ENCODE measurements at places on chromosomes 4 and X.

- DNase-seq = peak; percentile 68
Measured at GRCh38 chr4:123396307-123397143, at the start of gene SPRY1. Gene SPRY1 (plus strand): TSS chr4:123396795. CDS start chr4:123401592, 4,797 bp downstream.

- DNase-seq = no peak
Measured at GRCh38 chr4:128917781-128918180, 108.3 kb downstream of the JADE1 start.

GRCh38 chr4:150139297-150139865 lies 61.1 kb downstream of the DCLK2 start:
- no peak for DNase-seq

DNA sequence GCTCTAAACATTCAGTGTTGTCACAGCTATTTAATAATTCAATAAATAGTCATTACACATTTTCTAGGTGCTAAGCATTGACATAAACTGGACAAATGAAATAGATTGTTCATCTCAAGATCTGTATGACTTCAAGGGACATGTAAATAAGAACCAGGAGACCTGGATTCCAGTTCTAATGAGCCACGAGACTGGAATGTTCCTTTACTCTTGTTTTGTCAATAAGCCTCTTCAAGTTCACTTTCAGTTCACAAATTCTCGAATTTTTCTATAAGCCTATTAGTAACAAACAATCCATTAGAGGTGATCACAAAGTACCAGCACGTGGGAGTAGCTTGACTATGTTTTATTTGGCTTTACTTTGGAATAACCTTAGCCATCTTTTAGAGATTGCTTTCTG lies 514.0 kb upstream of the SMIM31 start:
- no peak for DNase-seq

- DNase-seq = no peak
Measured at GRCh38 chr4:70306076-70306475, 28.7 kb upstream of the CABS1 start.

GRCh38 chr4:174713181-174713580 lies 115.9 kb downstream of the GLRA3 start:
- DNase-seq = no peak

DNA sequence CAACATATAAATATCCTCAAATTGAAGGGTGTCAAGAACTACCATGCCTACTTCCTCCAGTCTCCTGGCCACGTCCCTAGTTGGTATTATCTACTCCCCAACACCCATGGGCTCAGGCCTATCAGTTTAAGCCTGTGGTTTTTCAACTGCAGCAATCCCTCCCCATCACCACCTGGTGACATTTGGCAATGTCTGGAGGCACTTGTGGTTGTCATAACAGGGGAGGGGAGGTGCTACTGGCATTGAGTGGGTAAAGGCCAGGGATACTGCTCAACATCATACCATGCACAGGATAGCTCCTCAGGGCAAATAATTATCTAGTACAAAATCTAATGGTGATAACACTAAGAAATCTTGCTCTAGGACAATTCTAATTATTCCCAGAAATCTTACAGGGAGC lies 95.3 kb downstream of the COMMD8 start:
- no peak for DNase-seq

DNA sequence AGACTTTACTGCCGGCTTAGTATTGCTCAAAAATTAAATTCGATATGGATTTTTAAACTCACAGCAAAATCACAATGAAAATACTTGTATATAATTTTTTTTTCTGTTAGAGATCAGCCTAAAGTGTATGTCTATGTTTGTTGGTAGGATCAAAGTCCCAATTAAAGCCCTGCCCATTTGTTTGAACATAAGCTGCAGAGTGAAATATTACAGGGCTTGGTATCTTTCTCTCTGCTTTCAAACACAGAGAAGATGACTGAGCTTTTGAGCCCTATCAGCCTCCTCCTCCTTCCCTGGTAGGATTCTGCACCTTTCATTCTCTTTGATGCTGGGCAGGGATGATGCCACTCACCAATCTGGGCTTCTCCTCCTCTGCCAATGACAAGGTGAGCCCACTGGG lies 345.4 kb downstream of the PPP1R2C start:
- no peak for DNase-seq

- DNase-seq = no peak
Measured at GRCh38 chr4:123105026-123105420, 182.6 kb upstream of the NUDT6 start.

DNA sequence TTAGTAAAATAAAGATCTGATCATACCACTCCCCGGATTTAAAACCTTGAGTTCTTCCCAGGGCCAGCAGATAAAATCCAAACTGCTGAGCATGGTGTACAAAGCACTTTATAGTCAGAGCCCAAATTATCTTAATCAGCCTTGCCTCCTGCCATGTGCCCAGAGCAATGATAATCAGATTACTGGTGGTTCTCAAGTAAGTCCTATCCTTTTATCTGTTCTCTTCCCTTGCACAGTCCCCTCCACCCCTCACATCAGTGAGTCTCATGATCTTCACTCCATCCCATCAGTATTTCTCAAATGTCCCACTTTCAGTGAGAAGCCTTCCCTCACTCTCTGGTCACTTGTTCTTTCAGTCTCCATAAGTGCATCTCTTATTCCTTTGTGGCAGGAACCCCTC lies 22.7 kb downstream of the INTS6L start:
- no peak for DNase-seq

GRCh38 chr4:8652181-8653078 lies 59.9 kb downstream of the CPZ start:
- no peak for DNase-seq

GRCh38 chrX:15214588-15214987 lies 55.3 kb downstream of the ASB9 start:
- DNase-seq = no peak

DNA sequence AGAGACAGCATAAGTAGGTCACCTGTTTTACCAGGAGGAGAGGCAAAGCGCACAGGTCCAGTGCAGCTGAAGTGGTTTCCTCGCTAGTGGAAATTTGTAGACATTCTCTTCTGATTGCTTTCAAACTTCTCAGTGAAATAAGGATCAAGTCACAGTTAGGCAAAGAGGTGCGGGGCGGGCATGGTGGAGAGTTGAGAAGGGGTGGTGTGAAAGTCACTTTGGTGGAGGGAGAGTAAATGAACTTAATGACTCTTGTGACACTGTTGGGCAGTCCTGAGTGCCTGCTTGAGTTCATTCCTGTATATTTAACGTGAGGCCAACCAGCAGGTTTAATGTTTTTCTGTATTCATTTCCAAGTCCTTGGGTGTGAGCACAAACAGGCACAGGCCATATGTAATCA lies 235.6 kb downstream of the TRIML1 start:
- DNase-seq = no peak

- DNase-seq = no peak
Measured at GRCh38 chr4:21077967-21078366, 377.7 kb downstream of the PACRGL start.

DNA sequence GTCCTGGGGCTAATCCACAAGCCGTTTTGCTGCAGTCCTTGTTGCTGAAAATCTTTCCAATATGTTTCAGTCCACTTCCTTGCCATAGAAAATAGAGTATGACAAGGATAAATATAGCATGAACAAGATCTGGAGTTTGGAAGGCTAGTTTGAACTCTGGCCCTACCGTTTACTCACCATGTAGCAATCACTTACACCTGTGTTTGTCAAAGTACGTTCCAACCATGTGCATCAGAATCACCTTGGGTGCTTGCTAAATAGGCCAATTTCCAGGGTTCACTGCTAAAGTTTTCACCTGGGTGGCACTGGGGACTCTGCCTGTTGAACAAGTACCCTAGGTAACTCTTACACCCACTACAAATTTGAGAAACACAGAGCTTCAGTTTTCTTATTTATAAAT lies 188.9 kb downstream of the ENOX2 start:
- DNase-seq = no peak

GRCh38 chr4:125070861-125071260 lies 243.9 kb upstream of the FAT4 start:
- DNase-seq = no peak

- no peak for DNase-seq
Measured at GRCh38 chr4:93147524-93148212, 680.9 kb upstream of the ATOH1 start.

DNA sequence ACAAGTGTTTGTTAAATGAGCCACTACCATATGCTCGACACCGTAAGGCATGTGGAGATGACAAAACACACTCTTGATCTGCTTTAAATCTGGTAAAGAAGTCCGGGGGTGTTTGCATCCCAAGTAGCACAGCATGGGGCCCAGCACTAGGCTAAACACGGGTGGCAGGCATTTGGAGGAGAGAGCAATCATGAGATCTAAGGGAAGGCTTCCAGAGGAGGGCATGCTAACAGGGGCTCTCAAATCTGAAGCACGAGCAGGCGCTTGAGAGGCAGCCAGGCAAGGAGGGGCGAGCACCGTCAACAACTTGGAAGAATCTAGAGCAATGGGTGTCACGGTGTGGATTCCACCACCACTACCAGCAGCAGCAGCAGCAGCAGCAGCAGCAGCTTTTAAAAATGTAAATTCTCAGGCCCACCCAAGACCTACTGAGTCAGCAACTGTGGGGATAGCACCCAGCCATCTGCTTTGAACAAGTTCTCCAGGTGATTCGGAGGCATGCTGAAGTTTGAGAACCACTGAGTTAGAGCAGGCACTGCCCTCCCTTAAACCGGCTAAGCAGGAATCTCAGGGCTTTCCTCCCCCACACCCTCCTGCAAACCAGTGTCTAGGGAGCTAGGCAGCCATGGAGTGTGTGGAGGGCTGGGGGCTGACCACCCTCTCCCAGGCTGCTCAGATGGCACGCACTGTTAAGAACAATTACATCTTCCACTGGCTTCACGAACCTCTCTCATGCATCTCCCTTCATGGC lies 70.2 kb upstream of the MAP3K15 start:
- no peak for DNase-seq

Measured in NCI-H1105 (cell line).